ENCODE measurements at places on chromosomes 6 and 20.
A peak's percentile ranks its signal among the peaks of the same experiment; 100 is the strongest.

GRCh38 chr6:127833336-127833735, 67.5 kb downstream of the THEMIS start:
- no peak for DNase-seq

- DNase-seq: no peak
Measured at GRCh38 chr6:79231666-79232065, 2.8 kb downstream of the HMGN3 start.

- no peak for DNase-seq
Measured at GRCh38 chr6:73481969-73482368, 20.4 kb downstream of the MTO1 start.

GRCh38 chr6:106648651-106649308, 19.4 kb downstream of the QRSL1 start:
- DNase-seq: no peak

DNA sequence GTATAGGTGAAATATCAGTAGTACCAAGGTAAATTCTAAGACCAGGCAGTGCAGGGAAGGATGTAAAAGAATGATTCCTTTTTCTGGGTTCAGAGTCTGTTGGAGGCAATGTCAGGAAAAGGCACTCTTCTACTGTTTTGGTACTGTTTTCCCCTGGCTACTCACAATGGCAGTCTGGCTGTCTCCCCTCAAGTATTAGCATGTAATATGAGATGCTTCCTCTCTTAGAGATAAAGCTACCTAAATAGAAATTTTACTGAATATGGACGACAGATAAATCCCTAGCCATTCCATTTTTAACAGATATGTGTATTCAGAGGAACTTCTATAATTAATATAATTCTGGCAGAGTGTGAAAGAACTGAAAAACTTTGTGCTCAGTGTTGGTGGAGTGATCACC, 3.5 kb downstream of the RNF8 start:
- DNase-seq: no peak

- no peak for DNase-seq
Measured at GRCh38 chr6:146739696-146740095, 140.9 kb downstream of the ADGB start.

DNA sequence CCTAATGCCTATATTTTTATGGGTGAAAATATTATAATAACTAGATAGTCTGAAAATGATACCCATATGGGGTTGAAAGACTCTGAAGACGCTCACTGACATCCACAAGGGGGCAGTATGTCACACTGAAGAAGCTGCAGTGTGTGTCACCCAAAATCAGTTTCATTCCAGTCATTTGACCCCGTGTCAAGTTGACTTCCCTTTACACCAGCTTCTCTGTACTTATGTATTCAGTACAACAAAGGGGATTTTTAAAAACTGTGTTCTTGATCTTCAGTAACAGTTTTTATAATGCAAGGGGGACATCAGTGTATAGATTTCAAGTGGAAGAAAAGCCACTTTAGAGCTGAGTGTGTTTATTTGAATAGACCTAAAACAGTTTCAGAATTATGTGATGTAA, 19.3 kb downstream of the FAXC start:
- DNase-seq: peak; percentile 10

DNA sequence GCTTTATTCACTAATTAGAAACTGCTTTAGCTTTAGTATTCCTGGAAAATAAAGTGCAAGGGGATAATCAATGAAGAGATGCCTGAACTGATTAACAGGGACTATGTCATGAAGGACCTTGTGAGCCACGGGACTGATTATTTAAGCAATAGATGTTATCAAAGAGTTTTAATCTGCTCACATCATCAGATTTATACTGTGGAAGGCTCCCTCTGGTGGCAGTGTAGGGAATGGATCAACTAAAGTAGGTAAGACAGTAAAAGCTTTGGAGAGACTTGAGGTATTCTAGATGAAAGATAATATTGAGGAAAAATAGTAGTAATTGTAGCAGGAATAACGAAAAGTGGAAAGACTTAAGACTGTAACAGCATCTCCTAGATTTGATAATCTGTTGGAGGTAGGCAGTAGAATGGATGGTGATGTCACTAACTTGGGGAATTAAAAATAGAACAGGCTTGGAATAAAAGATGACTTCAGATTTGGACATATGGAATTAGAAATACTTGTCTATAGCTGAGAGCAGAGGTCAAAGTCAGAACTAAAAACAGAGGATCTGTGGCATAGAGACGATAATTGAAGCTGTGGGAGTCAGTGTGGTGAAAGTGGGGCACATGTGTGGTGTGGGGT, 80.3 kb upstream of the HTR1E start:
- peak; percentile 2 for DNase-seq

DNA sequence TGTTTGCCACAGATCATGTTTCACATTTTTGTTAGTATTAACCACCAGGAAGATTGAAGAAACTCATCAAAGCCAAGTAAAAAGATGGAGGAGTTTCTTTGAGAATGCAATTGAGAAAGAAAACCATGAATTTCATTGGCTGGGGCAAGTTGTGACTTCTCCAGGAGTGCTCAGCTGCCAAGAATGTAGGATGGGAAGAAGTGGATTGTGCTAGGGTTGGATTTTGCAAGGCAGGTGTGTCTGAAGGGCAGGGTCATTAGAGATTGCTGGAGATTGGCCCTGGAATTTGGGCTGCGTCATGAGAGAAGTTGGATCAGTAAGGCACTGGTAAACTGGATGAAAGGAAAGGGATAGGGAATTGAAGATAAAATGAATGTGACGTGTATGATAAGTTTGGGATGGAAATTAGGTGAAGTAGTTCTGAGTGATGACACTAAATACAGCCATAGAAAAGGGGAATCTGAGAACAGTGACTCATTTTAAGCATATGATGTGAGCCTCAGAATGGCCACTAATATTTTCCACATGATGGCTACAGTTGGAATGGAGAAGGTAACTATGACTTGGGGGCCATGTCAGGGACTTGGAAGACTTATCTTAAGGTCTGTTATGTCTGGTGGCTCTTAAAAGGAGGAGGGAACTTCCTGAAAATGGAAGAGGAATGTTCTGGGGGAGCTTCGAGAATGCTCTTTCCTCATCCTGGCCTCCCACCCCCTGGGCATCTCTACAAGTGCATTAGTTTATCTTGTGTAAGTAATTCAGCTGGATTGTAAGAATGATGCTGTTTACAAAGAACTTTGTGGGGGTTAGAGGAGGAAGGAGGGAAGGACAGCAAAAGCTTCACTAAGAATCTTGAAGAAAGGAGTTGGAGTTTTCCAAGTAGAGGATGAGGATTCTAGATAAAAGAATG, 27.8 kb upstream of the ERVFRD-1 start:
- DNase-seq: no peak

GRCh38 chr6:89361171-89361570, 8.6 kb upstream of the UBE2J1 start:
- DNase-seq: no peak

- no peak for DNase-seq
Measured at GRCh38 chr6:54621285-54621684, 225.3 kb upstream of the FAM83B start.

DNA sequence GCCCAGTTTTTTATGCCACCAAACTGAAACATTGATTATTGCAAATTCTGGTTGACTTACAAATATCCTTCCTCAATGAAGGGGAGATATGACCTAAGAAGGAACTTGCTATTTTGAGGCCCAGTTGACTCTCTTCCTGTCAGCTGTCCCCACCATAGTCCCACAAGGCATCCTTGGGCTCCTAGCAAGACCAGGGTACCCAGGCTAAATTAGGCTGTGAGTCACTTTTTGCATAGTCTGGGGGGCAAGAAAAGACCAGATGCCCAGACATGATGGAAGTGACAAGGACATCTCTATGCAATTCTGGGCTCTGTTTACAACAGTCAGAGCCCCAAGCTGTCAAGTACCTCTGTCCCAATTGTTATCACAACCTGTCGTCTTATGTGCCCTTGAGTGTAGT, 31.8 kb upstream of the MAFB start:
- DNase-seq: no peak

- no peak for DNase-seq
Measured at GRCh38 chr6:97405818-97406409, 122.9 kb upstream of the MMS22L start.

DNA sequence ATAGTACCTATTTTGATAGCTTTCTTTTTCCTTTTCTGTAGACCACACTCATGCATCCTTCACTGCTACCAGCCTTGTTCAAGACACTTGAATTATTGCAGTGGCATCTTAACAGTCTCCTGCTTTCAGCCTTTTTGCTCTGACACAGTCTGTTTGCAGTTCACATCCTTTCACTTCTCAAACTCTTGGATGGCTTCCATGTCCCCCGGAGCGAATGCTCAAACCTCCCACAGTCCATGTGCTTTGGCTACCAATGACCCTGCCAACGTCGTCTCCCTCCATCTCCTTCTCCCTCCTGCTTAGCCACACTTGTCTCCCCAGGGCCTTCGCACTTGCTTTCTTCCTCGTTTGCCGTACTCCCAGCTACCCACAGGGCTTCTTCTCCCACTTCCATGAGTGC, 270.0 kb upstream of the ZFP64 start:
- no peak for DNase-seq

- DNase-seq: no peak
Measured at GRCh38 chr20:2418388-2418787, 37.7 kb downstream of the TGM6 start.

DNA sequence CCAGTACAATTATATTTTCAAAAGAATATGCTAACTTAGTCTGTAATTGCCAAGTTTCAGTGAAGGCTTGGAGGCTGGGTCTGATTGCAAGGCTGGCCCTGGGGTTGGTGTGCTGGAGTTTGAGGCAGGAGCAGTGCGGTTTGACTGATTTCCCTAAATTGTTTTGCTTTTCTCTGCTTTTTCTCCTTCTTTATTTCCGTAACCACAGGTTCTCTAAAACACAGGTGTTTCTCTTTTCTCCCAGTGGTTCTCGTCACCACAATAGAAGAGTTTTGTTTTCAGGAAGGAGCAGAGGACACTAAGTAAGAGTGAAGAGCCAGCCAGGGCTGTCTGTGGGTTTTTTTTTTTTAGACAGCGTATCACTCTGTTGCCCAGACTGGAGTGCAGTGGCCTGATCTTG, 8.2 kb upstream of the SNX9 start:
- DNase-seq: no peak

DNA sequence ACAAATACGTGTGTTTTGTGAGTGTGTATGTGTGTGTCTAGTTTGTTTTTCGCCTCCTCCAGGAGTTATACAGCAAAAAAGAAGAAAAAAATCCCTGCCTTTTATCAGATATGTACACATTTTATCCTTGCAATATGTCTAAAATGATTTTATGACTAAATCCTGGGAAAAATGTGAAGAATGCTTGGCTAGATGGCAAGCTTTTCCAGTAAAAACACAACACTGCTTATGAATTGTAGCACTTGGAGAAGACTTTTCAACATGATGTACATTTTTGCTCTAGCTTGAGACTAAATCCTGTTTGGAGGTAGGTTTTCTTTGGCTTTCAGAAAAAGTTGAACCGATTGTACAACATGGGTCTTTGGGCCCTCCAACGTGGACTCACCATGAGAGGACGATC, 160.2 kb downstream of the GMPR start:
- DNase-seq: no peak

- no peak for DNase-seq
Measured at GRCh38 chr20:38932457-38933120, 6.4 kb downstream of the FAM83D start.
